ENCODE measurements at places on chromosomes 7 and 10.

DNA sequence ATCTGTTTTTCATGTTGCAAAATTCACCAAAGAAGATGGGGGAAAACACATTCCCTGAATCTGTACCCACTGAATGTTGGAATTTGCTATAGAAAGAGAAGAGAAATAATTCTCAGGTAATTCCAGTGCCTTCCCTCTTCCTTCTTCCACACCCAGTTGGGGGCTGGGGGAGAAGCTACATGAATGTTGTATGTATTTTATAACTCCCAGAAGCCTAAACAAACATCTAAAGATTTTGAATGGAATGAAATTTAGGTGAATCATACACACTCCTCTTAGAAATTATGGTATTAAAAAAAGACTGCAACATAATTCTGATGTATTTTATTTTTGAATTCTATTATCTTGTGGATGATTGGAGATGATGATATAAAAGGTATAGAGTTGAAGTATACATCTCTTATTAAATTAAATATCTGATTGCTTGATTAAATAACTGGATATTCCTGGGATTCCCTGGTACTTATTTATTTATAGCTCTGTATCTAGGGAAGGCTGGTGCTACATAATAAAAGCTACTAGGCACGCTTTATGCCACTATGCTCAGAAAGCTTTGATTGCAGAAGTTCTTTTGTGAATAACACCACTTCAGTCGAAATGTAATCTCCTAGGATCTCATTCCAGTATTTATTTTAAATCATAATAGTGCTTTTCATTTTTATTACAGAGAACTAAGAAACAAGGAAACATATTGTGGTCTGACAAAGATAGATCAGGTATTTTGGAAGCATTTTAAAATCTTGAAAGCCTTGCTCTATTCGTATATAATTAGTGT is 98.5 kb downstream of the MCU start:
- no peak for DNase-seq

DNA sequence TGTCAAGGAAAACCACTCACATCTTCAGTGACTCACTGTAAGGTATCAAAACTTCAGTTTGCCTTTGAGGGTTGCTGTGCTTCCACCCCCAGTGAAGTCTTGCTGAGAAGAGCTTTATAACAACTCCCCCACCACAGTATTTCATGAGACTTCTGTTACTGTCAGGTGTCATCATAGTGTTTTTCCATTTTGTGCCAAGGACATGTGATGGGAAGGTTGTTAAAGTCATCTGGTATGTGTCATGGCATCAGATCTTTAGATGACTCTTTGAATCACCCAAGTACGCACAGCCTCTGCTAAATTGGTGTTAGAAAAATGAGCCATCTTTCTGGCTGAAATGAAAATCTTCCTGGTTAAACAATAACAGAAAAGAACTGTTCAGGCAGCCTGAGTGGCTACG is 115.0 kb upstream of the CCDC6 start:
- no peak for DNase-seq

- no peak for DNase-seq
Measured at GRCh38 chr7:21616796-21617436, 74.1 kb downstream of the DNAH11 start.

DNA sequence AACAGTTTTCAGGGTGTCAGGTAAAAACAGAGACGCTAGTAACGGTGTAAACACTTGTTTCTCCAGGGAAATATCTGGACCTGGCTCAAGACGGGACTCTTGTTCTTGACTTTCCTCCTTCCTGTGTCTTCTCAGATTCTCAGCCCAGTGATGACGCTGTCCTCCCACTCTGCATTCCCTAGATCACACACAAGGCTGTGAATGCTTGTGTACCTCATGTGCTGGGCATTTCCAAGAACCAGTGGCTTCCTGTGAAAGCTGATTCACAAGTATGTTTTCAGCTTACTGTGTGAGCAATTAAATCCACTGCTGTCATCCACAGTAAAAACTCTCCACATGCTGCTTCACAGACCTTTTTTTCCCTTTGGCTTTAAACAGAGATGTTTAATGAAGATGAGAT is 193.8 kb upstream of the DPP6 start:
- DNase-seq: no peak

DNA sequence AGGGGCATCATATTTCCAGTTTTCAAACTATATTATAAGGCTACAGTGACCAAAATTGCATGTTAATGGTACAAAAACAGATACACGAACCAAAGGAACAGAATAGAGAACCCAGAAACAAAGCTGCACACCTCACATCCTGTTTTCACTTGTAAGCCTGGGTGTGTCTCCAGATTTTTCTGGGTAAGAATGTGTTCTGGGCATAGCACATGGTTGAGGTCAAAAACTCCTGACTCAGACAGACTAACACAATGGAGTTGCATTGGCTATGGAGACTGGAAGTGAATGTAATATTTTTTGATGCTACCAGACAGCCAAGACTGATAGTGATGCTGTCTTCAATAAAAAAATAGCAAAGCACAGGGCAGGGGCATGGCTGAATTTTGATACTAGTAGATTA is 1175.2 kb downstream of the NXPH1 start:
- DNase-seq: no peak

- no peak for DNase-seq
Measured at GRCh38 chr7:34061149-34061548, 155.8 kb downstream of the BMPER start.

- DNase-seq: no peak
Measured at GRCh38 chr10:77513781-77514331, 123.8 kb downstream of the KCNMA1 start.

DNA sequence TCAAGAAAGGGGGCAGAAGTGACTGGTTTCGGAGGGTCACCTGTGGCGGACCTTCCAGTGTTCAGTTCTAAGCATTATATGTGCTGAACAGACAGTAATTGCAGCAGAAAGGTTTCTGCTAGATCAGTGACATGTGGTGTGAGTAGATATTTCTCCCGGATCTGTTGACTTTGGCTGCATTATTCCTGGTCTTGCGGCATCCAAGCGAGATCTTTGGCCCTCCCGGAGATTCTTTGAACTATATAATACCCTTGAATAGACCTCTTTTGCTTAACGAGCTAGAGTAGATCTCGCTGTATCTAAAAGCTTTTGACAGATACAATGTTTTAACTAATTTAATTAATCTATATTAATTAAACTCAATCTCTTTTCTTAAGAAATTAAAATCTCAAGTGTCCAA is 99.8 kb downstream of the PTN start:
- DNase-seq: no peak

DNA sequence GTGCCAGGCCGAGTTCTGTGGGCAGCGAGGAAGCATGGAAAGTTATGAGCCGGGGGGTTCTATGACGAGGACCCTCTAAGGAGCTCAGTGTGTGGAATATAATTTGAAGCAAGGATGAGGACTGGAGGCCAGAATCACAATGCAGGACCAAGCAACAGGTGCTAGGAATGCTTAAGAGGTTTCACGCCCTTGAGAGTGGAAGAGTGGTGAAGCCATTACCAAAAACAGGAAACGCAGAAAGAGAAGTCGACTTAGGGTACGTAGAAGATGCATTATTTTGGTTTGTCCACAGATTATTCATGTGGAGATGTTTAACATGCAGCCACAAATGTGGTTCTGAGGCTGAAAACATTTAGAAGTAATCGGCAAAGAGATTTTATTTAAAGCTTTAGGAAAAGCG is 78.7 kb downstream of the PIP4K2A start:
- DNase-seq: no peak

- DNase-seq: no peak
Measured at GRCh38 chr7:133518718-133519117, 265.8 kb downstream of the EXOC4 start.

DNA sequence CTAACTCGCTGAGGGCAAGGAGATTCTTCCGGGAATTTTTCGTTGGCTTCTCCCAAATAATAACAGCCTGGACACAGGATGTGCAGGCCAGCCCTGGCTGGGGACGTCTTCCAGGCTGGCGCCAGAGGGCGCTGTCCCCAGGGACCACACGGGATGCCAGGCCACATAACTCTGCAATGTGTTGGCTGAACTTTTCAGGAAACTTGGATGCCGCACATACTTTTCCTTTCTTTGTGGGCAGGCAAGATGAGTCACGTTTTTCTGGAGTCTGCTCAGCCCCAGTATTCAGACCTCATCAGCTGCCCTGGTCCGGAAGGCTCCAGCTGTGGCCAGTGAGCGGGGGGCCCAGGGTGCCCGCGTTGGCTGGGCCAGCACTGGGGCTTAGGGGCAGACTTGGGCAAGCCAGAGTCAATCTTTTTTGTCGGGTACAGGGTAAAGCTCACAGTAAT is 122.7 kb downstream of the PRKAG2 start:
- DNase-seq: no peak

DNA sequence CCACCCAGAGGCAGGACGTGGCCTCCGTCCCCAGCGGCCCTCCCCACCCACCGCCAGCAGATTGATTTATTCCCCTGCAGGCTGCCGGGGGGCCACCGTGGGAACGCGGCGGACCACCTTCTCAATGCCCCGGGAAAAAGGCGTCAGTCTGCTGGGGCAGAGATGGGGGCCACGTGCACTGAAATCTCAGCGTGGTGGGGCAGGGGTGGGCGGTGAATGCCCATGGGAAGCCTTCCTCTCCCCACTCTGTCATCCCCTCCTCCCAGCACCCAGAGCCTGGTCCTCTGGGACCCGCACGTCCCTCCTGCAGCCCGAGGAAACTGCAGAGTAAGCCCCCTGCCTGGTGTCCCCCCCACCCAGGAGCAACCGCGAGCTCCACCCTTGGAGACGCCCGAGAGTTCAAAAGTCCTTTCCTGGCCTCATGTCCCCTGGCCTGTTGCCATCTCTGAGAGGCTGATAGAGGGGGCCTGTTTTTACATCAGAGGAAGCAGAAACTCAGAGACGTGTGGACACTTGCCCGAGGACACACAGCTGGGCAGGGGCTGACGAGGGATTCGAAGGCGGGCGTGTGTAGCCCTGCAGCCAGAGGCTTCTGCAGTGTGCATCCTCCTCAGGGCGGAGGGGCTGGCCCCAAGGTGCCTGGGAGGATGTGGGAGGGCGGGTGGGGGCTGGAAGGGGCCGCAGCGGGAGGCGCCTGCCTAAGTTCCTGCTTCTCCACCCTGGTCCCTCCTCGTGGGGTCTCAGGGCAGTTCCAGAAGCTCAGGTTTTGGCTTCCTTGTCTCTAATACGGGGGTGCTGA is 21.8 kb downstream of the UNCX start:
- DNase-seq: no peak

DNA sequence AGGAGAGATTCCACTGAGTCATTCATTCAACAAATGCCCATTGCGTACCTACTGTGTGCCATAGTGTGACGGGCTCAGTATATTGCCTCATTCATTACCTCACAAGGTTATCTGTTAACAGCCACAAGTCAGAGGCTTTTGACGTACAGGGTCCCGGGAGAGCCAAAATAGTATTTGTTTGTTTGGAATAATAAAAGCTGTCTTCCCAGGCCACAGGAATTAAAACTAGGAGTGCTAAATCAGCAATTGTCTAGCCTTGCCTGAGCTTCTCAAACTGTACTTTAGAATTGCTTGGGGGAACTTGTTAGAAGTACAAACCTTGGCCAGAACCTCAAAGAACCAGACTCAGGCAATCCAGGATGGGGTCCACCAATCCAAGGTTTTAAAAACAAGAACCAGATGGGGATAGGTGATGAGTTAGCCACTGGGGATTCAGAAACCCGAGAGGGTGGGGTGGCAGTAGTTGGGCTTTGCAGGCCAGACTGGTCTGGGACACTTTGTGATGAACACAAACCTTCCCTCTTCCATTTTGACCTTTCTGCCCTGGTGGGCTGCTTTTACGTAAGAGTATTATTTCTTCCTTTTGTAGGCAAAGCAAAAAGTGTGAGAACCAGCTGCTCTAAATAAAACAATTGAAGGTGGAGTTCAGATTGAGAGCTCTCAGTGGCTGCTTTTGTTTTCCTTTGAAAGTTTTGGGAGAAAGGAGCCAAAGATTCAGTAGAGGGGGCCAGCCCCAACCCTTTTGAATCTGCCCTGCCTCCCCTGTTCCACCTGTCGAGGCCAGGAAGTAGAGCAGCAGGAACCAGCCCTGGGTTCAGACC is 113.0 kb upstream of the ANLN start:
- DNase-seq: no peak

DNA sequence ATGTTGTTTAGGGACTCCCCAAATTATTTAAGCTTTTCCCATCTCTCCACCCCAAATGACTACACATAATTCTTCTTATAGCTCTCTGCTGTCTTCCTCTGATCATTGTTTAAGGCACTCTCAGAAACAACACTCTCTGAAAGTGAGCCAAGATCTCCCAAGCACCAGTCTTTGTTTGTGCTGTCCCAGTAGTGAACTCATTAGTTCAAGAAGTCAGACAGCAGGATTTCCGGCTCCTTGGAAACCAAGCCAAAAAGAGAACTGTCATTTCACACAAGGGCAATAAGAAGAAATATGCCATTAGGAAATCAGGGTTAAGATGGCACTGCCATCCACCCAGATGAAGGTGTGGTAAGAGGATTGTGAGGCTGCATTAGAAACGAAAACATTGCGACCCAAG is 83.1 kb downstream of the FZD1 start:
- DNase-seq: no peak

DNA sequence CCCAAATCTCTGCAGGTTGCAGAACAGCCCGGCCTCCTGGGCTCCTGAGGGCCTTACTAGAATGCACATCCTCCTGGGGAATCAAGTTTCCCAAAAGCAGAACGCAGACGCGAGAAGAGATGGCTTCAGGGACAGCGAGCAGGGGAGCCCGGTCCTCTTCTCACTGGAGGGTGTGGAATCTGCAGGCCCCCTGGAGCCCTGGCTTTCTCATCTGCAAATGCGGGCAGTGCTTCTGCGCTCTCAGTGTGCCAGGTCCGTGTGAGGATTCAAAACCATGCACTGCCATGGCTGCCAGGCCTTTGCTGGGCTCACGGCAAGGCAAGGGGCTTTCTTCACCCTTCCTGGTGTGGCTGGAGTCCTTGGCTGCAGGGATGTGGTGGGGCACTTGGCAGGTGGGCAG is 330.9 kb upstream of the MKI67 start:
- DNase-seq: no peak

- DNase-seq: no peak
Measured at GRCh38 chr7:112485766-112486165, 5.0 kb downstream of the LSMEM1 start.

- no peak for DNase-seq
Measured at GRCh38 chr7:130872341-130872740, 138.3 kb upstream of the KLF14 start.

- no peak for DNase-seq
Measured at GRCh38 chr7:100865372-100865911, 1.7 kb upstream of the TRIP6 start.

Data from activated naive CD8-positive, alpha-beta T cell treated with anti-CD3 and anti-CD28 coated beads for 36 hours (primary cell).